Activated T-cell treated with anti-CD3 and anti-CD28 coated beads for 4 hours (primary cell): ENCODE measurements at places on chromosomes 7 and 10.

GRCh38 chr10:124686707-124687376 lies 57.3 kb downstream of the FAM53B start:
- DNase-seq = no peak

- no peak for DNase-seq
These were observed 1.3 kb upstream of the TM9SF3 start for GRCh38 chr10:96588060-96588554.

DNA sequence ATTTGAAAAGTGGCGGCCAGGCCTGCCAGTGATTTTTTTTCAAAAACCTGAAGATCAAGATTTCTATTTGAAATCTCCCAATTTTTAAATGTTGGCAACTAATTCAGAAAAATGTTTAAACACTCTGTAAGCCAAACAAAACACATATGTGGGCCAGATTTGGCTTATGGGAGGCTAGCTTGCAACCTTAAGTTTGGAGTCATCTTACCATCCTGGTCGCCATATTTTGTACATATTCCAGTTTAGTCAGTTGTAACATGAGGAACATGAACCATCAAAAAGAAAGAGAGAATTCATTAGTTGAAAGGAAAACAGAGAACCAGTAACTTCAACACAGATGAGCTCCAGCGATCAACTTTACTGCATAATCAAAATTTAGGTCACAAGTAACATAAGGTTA lies 115.4 kb downstream of the TMEM26 start:
- no peak for DNase-seq

DNA sequence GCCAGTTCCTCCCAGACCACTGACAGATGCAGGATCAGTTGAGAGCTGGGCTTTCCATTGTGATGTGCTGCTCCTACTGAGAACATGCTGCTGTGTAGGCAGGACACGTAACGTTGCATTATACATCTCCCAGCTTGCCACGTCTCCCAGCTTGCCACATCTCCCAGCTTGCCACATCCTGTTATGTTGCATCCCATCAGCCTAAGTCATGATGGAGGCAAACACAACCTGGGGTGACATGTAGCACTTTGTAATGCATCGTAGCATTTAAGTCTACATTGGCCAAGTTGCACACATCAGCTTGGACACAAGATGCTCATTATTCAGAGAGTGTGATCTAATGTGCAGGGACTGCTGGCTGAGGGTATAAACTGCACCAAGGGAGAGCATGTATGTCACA lies 73.3 kb upstream of the CHCHD3 start:
- no peak for DNase-seq

GRCh38 chr10:93917064-93917391 lies 23.2 kb downstream of the SLC35G1 start:
- DNase-seq = no peak

DNA sequence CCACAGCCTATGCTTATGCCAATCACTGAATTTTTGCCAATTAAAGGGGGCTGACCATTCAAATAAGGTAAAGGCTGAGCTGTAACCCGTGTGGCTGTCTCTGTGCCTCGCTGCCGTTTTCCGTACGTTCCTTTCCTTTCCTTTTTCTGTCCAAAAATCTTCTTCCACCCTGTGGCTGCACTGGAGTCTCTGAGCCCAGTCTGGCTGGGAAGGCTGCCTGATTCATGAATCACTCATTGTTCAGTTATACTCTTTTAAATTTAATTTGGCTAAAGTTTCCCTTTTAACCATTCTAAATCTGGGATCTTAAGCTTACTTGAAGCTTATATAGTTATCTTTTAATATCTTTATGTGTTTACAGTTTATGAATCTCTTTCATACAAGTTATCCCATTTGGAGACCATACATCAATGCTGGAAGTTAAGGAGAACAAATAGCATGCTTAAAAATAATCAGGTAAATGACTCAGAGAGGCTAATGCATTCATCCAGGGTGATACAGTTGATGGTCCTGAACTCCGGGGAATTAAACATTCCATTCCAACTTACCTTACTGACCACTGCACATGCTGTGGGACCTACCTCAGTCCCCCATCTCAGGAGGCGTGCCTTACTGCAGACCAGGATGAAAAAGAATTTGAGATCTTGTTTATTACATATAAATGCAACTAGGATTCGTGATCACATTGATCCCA lies 385.3 kb upstream of the ADARB2 start:
- no peak for DNase-seq

GRCh38 chr7:126533715-126534114 lies 719.0 kb downstream of the GRM8 start:
- DNase-seq = no peak

DNA sequence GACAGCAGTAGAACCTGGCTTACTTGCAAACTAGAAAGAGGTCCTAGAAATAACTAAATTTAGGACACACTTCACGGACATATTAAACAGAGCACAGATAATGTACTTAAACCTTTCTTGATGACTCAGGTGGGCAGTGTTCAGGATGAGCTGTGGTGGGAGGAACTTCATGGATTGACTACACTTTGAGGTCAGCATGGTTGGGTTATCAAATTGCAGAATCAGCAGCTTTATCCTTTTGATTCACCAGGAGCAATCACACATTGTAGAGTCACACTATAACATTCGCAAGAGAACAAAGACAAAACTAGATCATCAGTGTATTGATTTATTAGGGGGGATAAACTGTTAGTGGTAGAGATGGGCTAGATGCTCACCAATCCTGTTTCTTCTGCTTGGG lies 38.6 kb upstream of the AGK start:
- DNase-seq = no peak

GRCh38 chr10:129552119-129552518 lies 85.1 kb downstream of the MGMT start:
- DNase-seq = no peak

- no peak for DNase-seq
These were observed 72.5 kb upstream of the AGR3 start for GRCh38 chr7:16954321-16954720.

GRCh38 chr7:140673063-140673773 lies 473 bp downstream of the ADCK2 start:
- DNase-seq = peak; percentile 42

DNA sequence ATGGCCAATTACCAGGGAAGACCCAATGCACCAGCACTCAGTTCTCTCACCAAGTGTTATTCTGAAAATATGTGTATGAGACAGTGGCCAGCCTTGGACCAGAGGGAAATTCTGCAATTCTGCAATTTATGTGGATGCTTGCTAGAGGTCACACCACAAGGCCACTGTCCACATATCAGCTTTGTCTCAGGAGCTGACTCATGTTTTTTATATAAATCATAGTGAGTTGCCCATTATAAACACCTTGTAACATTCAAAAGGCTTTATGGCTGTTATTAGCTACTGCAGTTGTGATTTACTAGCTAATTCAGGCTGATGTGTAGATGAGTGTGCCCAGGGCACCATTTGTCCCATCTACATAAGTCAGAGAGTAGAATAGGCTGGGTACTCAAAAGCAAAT lies 649.0 kb downstream of the LRMDA start:
- no peak for DNase-seq

DNA sequence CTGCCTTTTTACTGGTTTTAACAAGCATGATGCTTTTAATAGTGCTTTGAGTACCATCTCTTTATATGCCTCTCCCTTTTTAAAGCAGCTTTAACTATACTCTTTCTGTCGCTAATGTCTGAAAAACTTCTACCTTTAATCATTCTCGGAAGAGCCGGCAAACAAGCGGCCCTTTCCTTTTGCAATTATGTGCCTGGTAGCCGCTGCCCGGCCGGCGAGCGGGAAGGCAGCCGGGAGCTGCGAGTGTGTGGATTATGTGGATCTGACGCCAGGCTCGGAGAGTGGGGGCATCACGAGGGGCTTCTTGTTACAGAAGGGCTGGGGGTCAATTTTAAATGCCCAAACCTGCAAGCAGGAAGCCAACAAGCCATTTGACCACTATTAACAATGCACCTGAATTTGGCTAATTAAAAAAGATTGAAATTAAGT lies 120.9 kb downstream of the BUB3 start:
- no peak for DNase-seq

- peak; percentile 26 for DNase-seq
These were observed 27.8 kb downstream of the NKX2-3 start for GRCh38 chr10:99560277-99561126.

DNA sequence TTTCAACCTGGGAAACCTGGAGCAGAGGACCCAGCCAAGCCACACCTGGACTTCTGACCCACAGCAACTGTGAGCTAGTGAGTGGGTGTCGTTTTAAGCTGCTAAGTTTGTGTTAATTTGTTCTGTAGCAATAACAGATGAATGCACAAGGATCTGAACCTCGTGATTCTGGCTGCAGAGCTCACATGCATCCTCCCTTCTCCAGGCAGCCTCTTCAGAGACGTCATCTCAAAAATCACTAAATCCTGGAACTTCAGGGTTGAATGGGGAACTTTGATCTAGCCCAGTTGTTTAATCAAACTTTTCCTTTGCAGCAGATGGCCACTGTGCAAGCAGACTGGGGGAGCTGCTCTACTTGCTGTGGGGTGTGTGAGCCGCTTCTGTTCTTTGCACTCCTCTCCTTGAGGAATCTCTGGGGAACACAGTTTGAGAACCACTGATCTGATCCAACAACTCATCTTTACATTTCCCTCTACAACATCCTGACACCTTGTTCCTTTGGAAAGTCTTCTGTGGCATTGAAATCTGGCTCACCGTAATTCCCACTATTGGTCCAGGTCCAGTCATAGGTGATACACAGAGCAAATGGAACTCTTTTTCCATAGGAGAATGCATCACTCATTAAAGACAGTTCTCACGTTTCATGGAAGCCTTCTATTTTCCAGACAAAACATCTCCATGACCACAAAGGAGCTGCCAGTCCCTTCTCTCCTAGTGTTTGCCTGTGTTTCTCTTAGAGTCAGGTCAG lies 90.3 kb downstream of the CHN2 start:
- DNase-seq = no peak

- no peak for DNase-seq
These were observed 729.3 kb upstream of the AUTS2 start for GRCh38 chr7:68868978-68869377.

DNA sequence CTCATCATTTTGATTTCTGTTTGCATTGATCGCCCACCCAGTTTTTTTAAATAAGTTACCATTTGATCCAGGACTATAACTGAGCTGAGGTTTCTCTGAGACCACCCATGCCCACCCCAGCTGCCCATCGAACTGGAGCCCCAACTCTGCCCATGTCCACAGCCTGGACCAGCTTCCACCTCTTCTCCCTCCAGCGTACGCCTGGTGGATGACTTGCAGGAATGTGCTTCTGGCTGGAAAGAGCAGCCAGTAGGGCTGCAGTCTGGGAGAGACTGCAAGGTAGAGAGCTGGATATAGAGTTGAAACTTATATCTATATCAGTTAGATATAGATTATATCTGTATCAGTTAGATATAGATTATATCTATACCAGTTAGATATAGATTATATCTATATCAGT lies 25.8 kb upstream of the LRRC18 start:
- DNase-seq = no peak

DNA sequence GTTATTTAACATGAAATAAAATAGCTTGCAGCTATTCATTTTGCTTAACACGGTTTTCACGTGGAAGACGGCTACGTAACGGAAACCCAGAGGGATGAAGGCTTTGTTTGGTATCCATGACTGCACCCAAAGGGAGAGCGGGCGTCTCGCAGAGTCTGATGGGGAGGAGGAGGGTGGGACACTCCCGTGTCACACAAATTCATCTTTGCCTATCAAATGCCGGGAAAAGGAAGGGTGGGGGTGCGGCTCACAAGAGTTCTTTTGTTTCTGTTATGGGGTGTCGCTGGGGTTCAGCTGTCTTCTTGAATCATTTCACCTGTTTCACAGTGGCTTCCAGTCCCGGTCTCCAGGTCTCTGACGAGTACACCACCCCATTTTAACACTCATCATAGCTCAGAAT lies 108.5 kb downstream of the ZRANB1 start:
- no peak for DNase-seq

- DNase-seq = no peak
These were observed 58.3 kb downstream of the AP3M1 start for GRCh38 chr10:74092372-74092771.

GRCh38 chr10:120803972-120804371 lies 47.2 kb upstream of the WDR11 start:
- DNase-seq = no peak

GRCh38 chr7:4631380-4632179 lies 50.5 kb upstream of the FOXK1 start:
- no peak for DNase-seq

- DNase-seq = no peak
These were observed 162.6 kb downstream of the JAZF1 start for GRCh38 chr7:28018020-28018419.

GRCh38 chr7:26071622-26072456 lies 80.2 kb upstream of the NFE2L3 start:
- DNase-seq = no peak

DNA sequence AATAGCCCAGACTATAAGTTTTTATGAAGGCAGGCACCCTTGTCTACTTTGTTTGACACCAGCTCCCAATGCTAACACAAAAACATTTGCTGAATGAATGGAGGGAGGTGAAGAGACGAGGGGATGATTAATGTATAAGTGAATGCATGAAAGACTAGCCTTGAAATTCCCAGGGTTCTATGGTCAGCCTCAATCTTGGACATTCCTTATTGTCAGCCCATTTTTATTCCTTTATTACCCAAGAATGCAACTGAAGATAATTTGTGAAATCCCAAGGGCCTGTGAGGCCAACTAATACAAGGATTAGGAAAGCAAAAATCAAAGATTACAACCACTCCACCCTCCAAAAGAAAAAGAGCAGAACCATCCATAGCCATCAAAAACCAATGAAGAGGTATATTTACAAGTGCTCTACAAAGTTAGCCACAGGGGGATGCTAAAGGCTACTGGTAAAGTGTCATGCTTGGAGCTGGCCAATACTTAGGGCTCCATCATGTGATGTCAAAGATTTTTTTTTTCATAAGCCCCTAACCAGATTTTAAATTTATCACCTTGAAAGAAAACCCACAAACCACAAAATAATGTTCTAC lies 40.0 kb upstream of the ASAH2 start:
- no peak for DNase-seq

DNA sequence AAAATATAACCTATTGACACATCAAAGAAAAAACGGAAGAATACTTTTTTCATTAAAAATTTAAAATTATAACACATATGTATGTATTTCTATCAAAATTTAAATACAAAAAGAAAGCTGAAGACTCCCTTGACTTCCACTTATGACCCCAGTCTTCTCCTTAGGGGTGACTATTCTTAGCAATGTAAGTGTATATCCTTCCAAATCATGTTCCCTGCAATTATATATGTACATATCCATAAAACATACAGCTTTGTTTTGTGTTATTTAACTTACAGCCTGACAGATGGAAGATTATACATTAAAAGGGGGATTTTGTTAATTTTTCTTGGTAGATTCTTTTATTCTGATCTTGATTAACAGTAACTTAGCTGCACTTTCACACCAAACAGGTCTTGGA lies 9.1 kb downstream of the GLUD1 start:
- no peak for DNase-seq

GRCh38 chr7:26789481-26790184 lies 74.8 kb downstream of the SKAP2 start:
- no peak for DNase-seq

- no peak for DNase-seq
These were observed 942 bp upstream of the KIAA1217 start for GRCh38 chr10:24207781-24208611.

DNA sequence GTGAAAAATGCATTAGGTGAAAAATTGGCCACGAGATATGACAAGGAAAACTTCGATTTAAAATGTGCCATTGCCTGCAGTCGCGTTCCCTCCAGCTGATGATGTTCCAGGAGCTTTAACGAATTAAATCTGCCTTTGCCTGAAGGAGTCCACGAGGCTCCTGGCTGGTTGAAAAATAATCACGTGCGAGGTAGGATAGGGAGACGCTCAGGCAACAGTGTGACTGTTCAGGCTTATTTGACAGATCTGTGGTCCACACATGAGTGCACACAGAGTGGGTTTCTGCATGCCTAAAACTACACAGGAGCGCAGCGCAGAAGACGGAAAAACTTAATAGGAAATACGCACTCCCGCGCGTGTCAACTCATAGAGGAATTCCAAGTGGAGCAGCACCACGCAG lies 204.0 kb upstream of the PITRM1 start:
- no peak for DNase-seq
